ENCODE measurements at places on chromosomes 3 and 15.
A peak's percentile ranks its signal among the peaks of the same experiment; 100 is the strongest.

- DNase-seq, result no peak
Measured at GRCh38 chr3:112740835-112741234, 99.9 kb upstream of the CCDC80 start.

DNA sequence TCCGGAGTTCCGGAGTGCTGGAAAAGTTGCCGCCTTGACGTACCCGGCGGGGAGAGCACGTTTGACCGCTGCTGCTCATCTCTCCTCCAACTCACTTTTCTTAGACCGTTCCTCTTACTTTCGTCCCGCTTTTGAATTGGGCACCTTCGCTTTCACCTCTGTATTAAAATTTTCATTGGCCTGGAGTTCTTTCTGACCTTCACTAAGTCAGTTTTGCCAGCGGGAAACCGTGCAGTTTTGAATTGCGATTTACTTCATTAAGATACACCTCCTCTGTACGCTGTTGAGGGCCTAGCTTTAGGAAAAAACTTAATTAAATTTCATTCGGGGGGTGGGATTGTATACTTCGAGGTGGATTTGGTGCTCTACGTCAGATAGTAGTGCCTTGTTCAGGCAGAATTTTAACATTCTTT is 1.3 kb downstream of the GMPS start:
- DNase-seq, result peak; percentile 21

GRCh38 chr15:45550436-45550835 is 27.9 kb upstream of the SLC30A4 start:
- DNase-seq, result no peak

GRCh38 chr3:51637941-51638471 is 33.0 kb upstream of the TEX264 start:
- DNase-seq, result peak; percentile 16

DNA sequence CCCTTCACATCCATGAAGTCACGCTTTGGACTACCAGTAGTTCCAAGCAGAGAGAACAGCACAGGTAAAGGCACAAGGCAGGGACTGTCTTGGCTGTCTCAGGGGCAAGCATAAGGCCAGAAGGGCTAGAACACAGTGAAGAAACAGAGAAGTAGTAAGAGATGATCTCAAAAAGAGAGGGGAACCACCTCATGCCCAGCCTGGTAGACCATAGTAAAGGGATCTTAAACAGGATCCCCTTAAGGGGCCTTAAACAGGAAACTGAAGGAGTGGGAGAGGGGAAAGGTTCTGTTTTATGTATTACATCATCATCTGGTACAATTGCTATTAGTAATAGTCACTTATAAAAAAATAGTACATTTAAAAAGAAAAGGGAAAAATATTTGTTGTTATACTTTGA is 25.8 kb downstream of the P2RY1 start:
- no peak for DNase-seq

All from NCI-H2227 treated with DMSO at 0.1 percent for 48 hours (cell line).